ENCODE measurements at places on chromosomes 2 and 18.
A peak's percentile ranks its signal among the peaks of the same experiment; 100 is the strongest.

DNA sequence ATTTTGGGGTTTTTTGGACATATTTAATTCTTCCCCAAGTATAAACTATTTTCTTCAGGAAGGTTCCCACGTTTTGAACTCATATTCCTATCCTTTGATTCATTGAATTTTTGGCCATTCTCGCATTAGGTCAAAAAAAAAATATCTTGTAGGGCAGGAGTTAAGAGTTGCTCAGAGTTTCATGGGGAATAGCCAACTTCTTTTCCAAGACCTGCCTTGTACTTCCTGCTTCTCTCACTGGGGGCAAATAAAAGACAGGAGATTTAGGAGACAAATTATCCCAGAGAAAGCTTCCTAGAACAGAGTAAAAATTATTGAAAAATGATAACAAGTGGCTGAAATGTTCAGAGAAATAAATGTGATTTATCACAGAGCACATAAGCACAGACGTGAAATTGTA, 55.2 kb upstream of the BCL11A start:
- DNase-seq: no peak

GRCh38 chr2:54903736-54904554, 146.3 kb downstream of the RTN4 start:
- DNase-seq: peak; percentile 10

- DNase-seq: no peak
Measured at GRCh38 chr2:200756618-200757321, 54.9 kb upstream of the BZW1 start.

- no peak for DNase-seq
Measured at GRCh38 chr2:65309699-65310098, 82.1 kb downstream of the ACTR2 start.

GRCh38 chr2:105645938-105646773, 98.6 kb upstream of the NCK2 start:
- no peak for DNase-seq

DNA sequence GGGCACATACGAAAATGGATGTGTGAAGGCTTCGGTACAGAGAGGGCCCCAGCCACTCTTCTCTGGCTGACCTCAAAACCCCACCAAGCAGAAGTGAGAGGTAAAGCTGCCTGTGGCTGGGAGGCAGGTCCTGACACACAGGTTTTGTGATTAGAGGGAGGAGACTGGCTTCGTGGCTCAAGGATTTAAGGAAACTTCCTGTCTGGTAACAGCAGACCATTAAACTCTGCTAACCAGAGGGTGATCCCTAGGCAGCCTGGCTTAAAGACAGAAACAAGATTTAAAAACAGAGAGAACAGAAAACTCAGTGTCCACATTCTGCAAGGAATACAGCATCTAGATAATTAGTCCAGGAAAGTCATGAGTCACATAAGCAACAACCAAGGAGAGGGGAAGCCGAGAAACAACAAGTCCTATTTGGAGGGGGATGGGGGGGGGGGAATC, 101.9 kb downstream of the NFATC1 start:
- no peak for DNase-seq

DNA sequence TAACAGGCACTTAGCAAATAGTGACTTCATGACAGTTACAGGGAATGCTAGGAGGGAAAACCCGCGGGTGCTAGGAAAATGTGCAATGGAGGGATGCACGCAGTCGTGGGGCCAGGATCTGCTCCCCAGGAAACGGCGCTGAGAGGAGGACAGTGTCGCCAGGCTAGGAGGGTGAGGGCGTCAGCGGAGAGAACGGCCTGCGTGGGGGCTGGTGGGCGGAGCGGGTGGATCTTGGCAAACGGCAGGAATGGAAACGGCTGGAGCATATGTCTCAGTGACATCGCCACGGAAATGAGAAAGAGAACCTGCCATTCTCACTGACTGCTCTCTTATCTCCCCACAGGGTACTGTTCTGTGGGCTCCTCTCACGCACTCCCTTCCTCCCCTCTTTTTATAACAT, 478.5 kb upstream of the ID2 start:
- no peak for DNase-seq

DNA sequence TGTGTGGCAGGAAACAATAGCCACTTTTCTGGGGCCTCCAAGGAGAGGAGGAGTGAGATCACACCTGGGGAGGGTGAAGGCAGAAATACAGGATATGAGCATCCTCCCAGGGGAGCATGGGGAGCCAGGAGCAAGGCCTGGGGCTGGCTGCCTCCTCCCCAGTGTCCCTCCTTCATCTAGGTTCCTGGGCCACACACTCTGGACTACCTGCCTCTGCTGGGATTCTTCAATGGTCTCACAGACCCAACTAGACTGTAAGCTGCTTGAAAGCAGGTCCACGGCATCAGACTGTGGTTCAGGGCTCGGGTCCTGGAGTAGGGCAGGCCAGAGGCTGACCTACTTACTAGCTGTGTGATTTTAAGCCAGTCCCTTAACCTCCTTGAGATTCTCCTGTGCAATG, 94.0 kb downstream of the MCFD2 start:
- no peak for DNase-seq

DNA sequence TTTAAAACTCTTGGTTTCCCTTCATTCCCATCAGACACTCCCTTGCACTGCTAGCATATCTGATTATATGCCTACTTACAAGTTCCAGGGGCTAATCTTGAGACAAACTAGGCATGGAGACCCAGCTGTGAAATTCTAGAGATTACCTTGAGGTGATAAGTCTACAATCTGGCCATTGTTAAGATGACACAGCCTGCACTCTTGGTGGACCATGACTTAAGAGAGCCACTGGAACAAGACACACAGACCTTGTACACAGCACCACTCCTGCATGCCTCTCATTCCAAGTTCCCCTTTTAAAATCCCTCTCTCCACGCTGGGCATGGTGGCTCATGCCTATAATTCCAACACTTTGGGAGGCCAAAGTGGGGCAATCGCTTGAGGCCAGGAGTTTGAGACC, 387.2 kb upstream of the DCC start:
- DNase-seq: no peak

DNA sequence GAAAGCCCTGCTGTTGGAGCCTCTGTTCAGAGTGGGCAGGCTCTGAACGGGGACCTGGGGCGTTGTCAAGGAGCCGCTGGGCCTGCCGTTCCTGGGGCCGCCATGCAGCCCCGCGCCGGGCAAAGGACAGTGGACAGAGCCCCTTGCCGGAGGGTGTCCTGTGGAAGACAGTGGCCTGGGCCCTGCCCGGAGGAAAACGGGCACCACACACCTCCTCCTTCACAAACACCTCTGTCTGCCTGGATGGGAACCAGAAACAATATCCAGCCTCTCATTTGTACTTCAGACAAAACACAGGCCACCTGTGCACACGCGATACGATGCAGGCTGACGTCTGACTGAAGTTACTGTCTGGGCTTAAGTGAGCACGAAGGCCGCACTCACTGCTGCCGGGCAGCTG, 233.7 kb downstream of the TWIST2 start:
- no peak for DNase-seq

DNA sequence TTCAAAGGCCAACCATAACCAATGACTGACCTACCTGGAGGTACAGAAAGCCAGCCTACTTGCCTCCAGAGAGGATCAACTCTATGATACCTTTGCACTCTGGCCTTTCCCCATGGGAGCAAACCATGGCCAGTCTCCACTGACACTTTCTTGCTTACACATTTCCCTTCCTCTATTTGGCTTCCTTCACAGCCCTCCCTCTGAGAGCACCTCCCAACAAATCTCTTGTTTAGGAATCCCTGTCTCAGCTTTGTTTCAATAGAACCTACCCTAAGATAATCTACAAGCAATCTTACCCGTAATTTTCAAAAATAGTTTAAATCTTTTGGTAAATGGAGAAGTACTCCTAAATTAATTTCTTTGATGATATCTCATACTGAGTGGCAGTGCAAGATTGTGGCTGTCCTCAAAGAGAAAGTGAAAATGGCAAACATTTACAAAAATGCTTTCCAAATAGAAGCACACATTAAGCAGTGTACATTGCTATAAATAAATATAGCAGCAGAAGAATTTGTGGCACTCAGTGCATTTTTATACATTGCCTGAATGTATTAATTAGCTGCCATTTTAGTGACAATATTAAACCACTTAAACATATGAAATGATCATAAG, 140.6 kb downstream of the CCDC148 start:
- no peak for DNase-seq

DNA sequence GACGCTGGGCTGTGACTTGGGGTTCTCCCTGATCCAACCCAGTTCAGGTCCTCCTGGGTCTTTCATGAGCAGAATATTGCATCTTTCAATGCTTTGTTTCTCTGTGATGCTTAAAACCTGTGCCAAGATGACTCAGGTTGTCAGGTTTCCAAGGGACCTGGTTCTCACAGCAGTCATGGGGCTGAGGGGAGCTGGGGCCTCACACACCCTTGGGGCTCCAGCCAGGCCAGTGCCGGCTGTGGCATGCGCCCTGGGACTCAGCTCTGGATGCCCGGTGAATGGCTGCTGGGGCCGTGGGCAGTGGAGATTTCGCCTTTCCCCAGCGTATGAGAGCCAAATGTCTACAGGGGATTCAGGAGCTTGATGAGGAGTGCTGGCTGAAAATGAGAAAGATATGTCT, 29.6 kb downstream of the EDAR start:
- no peak for DNase-seq

DNA sequence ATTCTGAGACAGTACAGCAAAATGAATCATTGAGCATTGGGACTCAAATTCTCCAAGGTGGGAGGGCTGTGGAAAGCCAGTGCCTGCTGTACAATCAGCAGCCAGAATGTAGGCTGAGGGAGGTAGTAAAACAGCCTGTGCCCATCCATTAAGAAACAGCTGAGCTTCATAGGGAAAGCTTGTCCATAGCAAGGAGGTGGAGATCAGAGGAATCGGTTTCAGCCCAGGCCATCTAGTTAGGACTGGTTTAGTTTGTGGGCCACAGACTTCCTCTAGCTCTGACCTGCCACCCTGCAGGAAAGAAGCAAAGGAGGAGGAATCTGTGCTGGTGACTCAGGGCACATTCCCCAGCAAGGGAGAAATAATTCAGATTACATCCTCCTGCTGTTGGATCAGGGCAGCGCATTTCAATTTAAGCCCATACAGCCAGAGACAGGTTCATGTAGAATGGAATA, 333.4 kb downstream of the SETBP1 start:
- no peak for DNase-seq

GRCh38 chr18:4842751-4843150, 354.3 kb downstream of the AKAIN1 start:
- DNase-seq: no peak

GRCh38 chr2:154386186-154386585, 312.3 kb upstream of the KCNJ3 start:
- no peak for DNase-seq

- no peak for DNase-seq
Measured at GRCh38 chr18:50559752-50560680, at the start of gene MAPK4. Gene MAPK4 (plus strand): TSS chr18:50560087. CDS start chr18:50663959, 103,872 bp downstream.

GRCh38 chr2:108079736-108080135, 93.4 kb downstream of the SLC5A7 start:
- DNase-seq: no peak

DNA sequence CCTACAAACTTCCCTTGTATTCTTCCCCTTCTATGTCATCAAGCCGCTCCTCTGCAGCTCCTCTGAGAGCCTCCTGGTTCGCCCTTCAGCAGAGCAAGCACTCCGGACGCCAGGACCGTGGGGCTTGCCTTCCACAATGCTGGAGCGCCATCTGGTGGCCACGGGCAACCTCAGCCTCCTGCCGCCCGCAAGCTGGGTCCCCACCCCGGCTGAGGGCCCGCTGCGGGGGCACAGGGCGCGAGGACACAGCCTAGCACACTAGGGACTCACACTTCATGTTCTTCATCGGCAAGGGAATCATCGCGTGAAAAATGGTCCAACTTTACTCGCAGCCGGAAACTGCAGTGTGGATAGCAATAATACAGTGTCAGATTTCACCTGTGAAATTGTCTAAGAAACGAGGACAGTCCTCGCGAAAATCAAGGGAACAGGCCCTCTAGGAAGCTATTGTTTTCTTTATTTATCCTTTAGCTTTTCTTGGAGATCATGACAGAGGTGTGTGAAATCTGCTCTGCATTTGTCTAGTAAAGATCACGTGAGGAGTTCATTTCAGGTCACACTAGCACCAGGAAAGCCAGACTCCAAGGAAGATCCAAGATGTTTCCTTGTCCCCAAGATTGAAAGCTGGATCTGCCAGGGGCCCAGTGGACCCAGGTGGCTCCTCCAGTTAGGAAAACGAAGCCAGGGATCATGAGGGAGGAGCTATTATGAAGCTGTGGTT, 5.8 kb downstream of the PRLH start:
- peak; percentile 84 for DNase-seq

DNA sequence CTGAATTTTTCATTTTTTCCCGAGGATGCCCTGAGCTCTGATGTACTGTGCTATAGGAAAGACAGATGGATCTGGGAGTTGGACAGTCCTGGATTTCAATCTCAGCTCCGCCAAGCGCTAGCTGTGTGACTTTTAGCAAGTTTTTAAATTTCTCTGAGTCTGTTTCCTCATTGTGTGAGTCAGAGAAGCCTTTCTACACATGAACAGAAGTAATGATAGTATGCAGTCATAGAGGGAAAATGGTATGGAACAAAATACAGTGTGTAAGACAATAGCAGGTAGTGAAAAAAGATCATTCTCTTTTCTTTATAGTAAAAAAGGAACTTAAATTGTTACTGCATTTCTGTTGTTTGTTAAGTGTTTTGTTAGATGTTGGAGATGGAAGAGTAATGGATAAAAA, 52.4 kb upstream of the PPM1B start:
- no peak for DNase-seq

GRCh38 chr2:159793326-159793725, 4.7 kb downstream of the CD302 start:
- DNase-seq: no peak

- DNase-seq: no peak
Measured at GRCh38 chr2:195489101-195489500, 167.9 kb upstream of the SLC39A10 start.

- DNase-seq: no peak
Measured at GRCh38 chr18:13710414-13710831, 15.9 kb downstream of the FAM210A start.

DNA sequence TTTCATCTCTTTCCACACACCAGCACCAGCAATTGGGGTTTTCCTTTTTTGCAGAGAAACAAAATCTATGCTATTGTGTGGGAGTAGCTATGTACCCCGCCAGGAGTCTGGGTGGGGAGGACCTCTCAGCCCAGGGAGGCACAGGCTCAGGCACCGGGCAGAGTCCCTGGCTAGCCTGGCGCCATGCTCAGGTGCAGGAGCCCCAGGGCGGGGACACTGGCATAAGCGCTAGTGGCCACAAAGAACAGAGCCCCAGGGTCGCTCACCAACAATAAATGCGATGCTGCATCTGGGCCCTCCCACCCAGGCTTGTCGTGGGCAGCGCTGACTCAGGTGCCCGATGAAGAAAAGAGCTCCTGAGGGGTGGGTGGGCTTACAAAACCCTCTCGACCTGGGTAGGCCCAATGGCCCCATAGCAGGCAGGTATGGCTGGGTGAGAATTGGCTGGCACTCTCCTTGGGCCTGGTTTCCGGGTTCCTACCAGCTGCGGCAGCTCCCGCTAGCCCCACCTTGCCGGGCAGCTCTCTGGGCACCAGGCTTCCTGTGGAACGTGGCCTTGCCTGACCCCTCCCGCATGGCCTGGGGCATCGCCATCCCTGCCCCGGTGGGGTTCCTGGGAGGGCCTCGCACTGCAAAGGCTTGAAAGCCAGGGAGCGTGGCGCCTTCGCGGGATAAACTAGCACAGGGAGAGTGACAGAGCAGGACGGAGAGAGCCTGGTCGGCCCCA, 31.8 kb upstream of the COL6A3 start:
- DNase-seq: no peak
